GM23248 (cell line): ENCODE measurements at places on chromosomes 5 and 9. TPM values are rescaled to one million over a fixed set of nuclear protein-coding genes. Genes with fewer than 3 reads are reported as not detected.

DNA sequence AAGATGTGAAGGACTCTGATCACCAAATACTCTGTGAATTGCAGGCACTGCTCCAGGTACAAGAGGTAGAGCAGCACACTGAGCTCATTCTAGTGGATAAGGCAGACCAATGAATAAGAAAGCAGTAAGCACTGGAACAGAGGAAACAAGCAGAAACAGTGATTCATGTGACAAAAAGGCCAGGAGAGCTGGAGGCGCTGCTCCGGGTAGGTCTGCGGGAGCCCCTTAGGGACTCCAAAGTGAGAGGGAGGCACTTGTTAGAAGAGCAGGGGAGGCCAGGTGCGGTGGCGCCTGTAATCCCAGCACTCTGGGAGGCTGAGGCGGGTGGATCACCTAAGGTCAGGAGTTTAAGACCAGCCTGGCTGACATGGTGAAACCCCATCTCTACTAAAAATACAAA, 231.6 kb upstream of the NFIL3 start:
- no peaks in the 10 kb centered on the region for H3K36me3 ChIP-seq
- no peak overlapping the region for H3K4me3 ChIP-seq
- no peak overlapping the region for H3K27ac ChIP-seq
- H3K4me1 ChIP-seq: no peaks in the 10 kb centered on the region
- 0 out of 2 replicates have a peak, but pooled peaks cover 3% of the 10 kb centered on the region for H3K27me3 ChIP-seq

DNA sequence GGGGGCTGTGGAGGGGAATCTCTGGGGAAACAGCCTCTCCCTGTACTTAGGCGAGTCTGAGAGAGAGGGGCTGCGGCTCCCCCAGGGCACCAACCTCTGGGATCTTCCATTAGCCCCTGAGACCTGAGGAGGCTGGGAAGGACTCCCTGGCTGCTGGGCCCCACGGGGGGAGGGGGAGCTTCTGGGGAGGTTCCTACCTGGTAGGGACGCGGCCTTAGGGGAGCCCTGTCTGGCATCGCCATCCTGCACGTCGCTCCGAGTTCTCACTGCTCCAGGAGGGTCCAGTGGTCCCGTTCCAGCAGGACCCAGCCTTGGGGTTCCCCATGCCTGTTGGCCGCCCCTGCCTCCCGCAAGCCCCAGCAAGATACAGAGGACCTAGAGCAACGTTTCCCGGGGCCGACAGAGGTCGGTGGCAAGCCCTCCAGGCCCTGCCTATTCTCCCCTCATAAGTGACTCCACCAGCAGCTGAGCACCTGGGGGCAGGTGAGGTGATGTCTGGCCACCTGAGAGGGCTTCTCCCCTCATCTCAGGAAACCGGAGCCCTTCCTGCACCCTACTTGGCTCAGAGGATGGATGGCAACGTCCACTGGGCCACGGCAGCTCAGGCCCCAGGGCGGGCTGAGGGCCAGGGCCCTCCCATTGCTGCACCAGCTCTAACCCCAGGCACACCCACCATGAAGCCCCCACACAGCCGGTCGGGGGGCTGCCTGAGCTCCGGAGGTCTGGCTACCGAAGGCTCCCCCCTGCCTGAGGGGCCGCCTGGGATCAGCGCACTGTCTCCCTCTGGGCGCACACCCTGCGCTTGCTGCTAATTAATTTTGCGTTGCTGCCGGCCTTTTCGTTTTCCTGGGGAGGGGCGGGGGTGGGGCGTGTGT, 22.5 kb downstream of the TPPP start:
- no peak overlapping the region for H3K4me3 ChIP-seq
- H3K4me1 ChIP-seq: no peaks in the 10 kb centered on the region
- no peaks in the 10 kb centered on the region for H3K36me3 ChIP-seq
- DNase-seq: no peak
- no peak overlapping the region for H3K27ac ChIP-seq

Gene LCN2
- not detected in 2 replicates for total RNA-seq

DNA sequence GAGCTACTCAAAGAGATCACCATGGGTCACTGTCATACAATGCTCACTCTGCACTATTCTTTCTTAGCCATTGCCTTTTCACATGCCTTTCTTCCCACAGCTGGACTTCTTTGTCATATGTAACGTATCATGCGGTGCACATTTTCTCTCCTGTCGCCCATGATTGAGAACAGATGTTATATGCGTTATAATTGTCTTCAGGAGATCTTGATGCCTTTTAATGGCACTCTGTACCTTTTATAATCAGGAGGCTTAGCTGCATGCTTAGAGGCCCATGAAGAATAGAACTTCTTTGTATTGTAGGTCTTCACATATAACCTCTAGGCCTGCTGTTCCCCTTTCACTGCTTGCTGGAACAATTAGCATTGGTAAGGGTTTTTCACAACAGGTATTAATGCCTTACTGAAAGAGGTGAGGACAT, 436.1 kb downstream of the CDH10 start:
- no peak for DNase-seq
- no peak overlapping the region for H3K4me3 ChIP-seq
- no peak overlapping the region for H3K27ac ChIP-seq
- H3K36me3 ChIP-seq: no peaks in the 10 kb centered on the region
- no peaks in the 10 kb centered on the region for H3K27me3 ChIP-seq

GRCh38 chr9:87383344-87384150, 114.1 kb upstream of the DAPK1 start:
- H3K4me1 ChIP-seq: peaks cover 18% of the 10 kb centered on the region
- no peak overlapping the region for H3K4me3 ChIP-seq
- peak; percentile 16 for DNase-seq
- H3K27me3 ChIP-seq: no peaks in the 10 kb centered on the region; the same call in none of the 2 replicates
- H3K27ac ChIP-seq: no peak overlapping the region
- no peaks in the 10 kb centered on the region for H3K36me3 ChIP-seq

Gene AK1
- 51.8 and 52.9 TPM in 2 replicates for total RNA-seq

Gene ANXA2R
- 0.13 and 1.2 TPM in 2 replicates for total RNA-seq

DNA sequence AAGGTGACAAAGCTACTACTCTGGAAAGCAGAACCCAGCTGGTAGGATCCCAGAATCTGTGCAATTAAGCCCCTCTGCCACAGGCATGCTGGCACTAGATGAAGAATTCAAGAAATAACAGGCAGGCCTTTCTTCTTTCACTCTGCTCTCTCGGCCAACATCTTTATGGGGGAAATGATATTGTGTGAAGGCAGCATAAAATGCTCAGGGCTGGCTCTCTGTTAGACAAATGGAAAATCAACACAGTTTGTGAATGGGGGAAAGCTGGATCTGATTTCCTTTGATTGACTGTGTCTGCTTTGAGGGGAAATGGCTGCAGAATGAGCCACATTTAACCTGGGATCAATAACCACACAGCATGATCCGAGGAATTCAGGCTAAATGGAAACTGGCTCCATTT, 29.1 kb upstream of the AKNA start:
- no peak for DNase-seq
- H3K36me3 ChIP-seq: no peaks in the 10 kb centered on the region
- no peak overlapping the region for H3K27ac ChIP-seq
- H3K27me3 ChIP-seq: no peaks in the 10 kb centered on the region; the same call in 1 of the 2 replicates

Gene C5orf58
- total RNA-seq: not detected in 2 replicates

GRCh38 chr5:180872419-180872818, 11.3 kb upstream of the ZFP62 start:
- DNase-seq: no peak
- no peaks in the 10 kb centered on the region for H3K36me3 ChIP-seq
- no peak overlapping the region for H3K4me3 ChIP-seq
- no peaks in the 10 kb centered on the region for H3K4me1 ChIP-seq
- H3K27ac ChIP-seq: no peak overlapping the region
